Panc1 (cell line): ENCODE measurements at places on chromosomes 12 and 14. TPM values are rescaled to one million over a fixed set of nuclear protein-coding genes. Genes with fewer than 3 reads are reported as not detected.

DNA sequence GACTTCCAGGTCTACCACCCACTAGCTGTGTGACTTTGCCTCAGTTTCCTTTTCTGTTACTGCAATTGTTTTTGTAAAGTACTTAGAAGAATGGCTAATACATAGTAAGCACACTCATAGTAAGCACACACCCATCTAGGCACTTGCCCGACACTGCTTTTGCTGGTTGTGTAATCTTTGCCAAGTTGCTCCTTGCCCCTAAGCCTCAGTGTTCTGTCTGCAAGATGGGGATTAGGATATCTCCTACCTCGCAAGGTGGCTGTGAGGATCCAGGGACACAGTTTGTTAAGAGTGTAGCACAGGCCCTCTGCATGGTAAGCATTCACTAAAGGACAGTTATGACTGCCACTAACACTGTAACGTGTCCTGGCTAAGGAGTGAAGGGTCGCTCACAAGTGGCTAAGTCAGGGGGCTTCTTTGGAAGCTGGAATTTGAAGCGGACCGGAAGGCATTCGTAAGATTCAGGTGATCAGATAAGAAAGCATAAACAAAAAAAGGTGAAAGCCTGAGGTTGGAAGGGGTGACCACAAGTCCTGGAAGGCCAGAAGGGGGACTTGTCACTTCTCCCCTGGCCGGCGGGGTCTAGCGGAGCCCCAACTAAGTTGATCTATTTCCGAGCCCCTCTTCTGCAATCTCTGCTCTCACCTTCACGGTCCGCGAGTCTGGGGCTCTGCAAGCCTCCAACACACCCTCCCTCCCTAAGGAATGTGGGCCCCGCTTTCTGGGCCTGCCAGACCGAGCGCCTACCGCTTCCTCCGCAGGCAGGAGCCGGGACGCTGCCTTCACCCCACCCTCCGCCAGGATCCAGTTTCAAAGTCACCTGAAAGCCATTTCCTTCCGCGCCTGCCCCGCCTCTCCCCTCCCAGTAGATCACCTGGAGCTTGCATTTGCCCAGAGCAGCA, 1.5 kb upstream of the PLEKHG3 start:
- DNase-seq: no peak
- H3K36me3 ChIP-seq: no peaks in the 10 kb centered on the region; the same call in none of the 2 replicates
- H3K4me3 ChIP-seq: no peak overlapping the region
- peaks cover 30% of the 10 kb centered on the region for H3K4me1 ChIP-seq
- H3K27ac ChIP-seq: no peak overlapping the region
- no peaks in the 10 kb centered on the region for H3K27me3 ChIP-seq

- no peak for DNase-seq
- no peak overlapping the region for H3K4me3 ChIP-seq
- H3K27ac ChIP-seq: no peak overlapping the region
Measured at GRCh38 chr12:6090803-6091202, 33.7 kb downstream of the VWF start.

- no peak overlapping the region for H3K4me3 ChIP-seq
- peak overlapping the region; percentile 70 for H3K27ac ChIP-seq
- no peak for DNase-seq
- H3K4me1 ChIP-seq: peaks cover 17% of the 10 kb centered on the region
- H3K36me3 ChIP-seq: no peaks in the 10 kb centered on the region
- no peaks in the 10 kb centered on the region for H3K27me3 ChIP-seq
Measured at GRCh38 chr12:113214895-113215400, 6.3 kb upstream of the TPCN1 start.

Gene YARS2
- 28.0 TPM for total RNA-seq

Gene GYS2
- not detected for total RNA-seq

Gene CLEC4A
- 0.33 TPM for total RNA-seq

GRCh38 chr14:102883089-102883541, 39.3 kb upstream of the AMN start:
- H3K27me3 ChIP-seq: no peaks in the 10 kb centered on the region
- no peak for DNase-seq
- no peaks in the 10 kb centered on the region; the same call in none of the 2 replicates for H3K36me3 ChIP-seq
- no peak overlapping the region for H3K27ac ChIP-seq

GRCh38 chr12:26642361-26642760, 190.6 kb downstream of the ITPR2 start:
- H3K36me3 ChIP-seq: no peaks in the 10 kb centered on the region
- no peak overlapping the region for H3K27ac ChIP-seq
- no peaks in the 10 kb centered on the region; the same call in 1 of the 2 replicates for H3K4me1 ChIP-seq
- no peaks in the 10 kb centered on the region for H3K27me3 ChIP-seq

- H3K27ac ChIP-seq: no peak overlapping the region
- no peaks in the 10 kb centered on the region for H3K36me3 ChIP-seq
- no peaks in the 10 kb centered on the region for H3K27me3 ChIP-seq
Measured at GRCh38 chr12:60335745-60336144, 739.9 kb downstream of the SLC16A7 start.

- no peaks in the 10 kb centered on the region for H3K4me1 ChIP-seq
- no peaks in the 10 kb centered on the region; the same call in 1 of the 2 replicates for H3K36me3 ChIP-seq
- H3K4me3 ChIP-seq: peak within 1 kb of the TSS; percentile 22
- H3K27ac ChIP-seq: no peak within 1 kb of the TSS
- peaks cover 52% of the 10 kb centered on the region for H3K27me3 ChIP-seq
Measured at GRCh38 chr12:65121049-65121955, at the start of gene WIF1. WIF1 (minus strand) TSS chr12:65121305; CDS start chr12:65121191, 114 bp downstream.

Gene XRCC3
- 36.8 TPM for total RNA-seq

GRCh38 chr12:3491938-3492792, 1.2 kb downstream of the PRMT8 start:
- no peak overlapping the region for H3K4me3 ChIP-seq
- H3K4me1 ChIP-seq: no peaks in the 10 kb centered on the region
- H3K27me3 ChIP-seq: peaks cover 2% of the 10 kb centered on the region
- no peak for DNase-seq

DNA sequence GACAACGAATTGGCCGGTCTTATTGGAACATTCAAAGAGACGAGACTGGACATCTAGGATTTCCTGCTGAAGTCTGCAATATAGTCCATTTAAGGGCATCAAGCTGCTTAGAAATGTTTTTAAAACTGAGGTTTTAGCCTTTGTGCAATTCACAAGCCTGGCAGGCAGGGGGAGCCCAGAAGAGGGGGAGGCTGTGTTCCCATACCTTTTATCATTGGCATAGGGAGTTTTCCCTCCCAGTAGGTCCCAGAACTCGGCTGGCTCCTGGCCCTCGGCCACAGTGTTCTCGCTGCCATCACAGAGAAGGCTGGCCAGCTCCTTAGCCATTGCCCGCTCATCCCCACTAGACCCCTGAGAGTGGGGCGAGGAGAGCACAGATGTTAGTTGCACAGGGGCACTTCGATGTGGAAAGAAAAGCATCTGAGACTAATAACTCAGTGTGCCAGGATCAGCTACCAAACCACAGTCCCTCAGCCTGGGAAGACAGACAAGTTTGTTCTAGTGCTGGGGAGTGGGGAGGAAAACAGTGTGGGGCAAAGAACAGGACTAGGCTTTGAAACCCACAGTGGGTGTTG, 15.1 kb downstream of the AVIL start:
- no peak overlapping the region for H3K4me3 ChIP-seq
- no peaks in the 10 kb centered on the region for H3K27me3 ChIP-seq

DNA sequence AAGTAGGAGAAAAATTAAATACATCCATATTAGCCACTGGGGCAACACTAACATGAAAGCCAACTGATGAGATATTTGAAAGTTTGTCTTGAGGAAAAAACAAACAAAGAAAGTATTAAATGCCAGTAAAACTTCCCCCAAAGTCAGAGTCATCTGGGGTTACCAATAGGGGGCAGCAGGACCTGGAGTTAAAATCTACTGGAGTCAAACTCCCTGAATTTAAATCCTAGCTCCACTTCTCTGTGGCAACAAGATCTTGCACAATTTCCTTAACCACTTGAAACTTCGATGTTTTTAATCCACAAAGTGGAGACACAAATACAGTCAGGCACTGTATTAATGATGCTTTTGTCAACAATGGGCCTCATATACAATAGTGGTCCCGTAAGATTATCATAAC, 14.4 kb downstream of the PLEKHG7 start:
- H3K4me1 ChIP-seq: no peaks in the 10 kb centered on the region
- DNase-seq: no peak
- no peaks in the 10 kb centered on the region for H3K27me3 ChIP-seq
- no peak overlapping the region for H3K27ac ChIP-seq
- no peaks in the 10 kb centered on the region for H3K36me3 ChIP-seq

- DNase-seq: no peak
- H3K27me3 ChIP-seq: no peaks in the 10 kb centered on the region
- H3K4me1 ChIP-seq: peaks cover 17% of the 10 kb centered on the region
- no peak overlapping the region for H3K27ac ChIP-seq
Measured at GRCh38 chr12:103969391-103969790, 3.7 kb downstream of the TDG start.

Gene NGB
- not detected for total RNA-seq

Gene FZD10
- not detected for total RNA-seq

Gene IFNG-AS1
- total RNA-seq: not detected

DNA sequence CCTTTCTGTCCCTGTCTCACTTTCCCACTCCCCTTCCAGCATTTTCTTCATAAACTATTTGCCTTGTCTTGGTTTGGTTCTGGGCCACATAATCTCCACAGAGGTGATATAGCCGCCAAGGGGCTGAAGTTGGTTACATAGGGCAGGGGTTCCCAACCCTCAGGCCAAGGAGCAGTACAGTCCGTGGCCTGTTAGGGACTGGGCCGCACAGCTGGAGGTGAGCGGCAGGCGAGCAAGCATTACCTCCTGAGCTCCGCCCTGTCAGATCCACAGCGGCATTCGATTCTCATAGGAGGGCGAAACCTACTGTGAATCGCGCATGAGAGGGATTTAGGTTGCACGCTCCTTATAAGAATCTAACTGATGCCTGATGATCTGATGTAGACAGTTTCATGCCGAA, 80.6 kb upstream of the HIF1A start:
- H3K36me3 ChIP-seq: no peaks in the 10 kb centered on the region
- no peaks in the 10 kb centered on the region for H3K4me1 ChIP-seq
- DNase-seq: no peak
- no peaks in the 10 kb centered on the region for H3K27me3 ChIP-seq

DNA sequence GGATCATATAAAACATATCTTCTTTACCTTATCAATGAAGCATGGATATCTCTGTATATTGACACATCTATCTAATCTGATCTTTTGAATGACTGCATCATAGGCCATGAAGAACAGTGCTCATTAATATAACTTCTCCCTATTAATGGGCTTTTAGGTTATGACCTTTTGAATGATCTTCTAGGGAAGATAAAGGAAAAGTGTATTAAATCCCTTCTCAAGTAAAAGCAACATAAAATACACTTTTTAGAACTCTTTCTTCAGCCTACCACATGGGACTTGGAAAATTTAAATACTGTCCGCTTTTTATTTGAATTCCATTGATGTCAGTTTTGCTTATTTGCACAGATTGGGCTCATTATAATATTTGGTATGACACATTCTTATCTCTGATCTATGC, 425.4 kb downstream of the MED13L start:
- no peak for DNase-seq
- H3K4me3 ChIP-seq: no peak overlapping the region
- H3K27ac ChIP-seq: no peak overlapping the region
- peaks cover 6% of the 10 kb centered on the region; the same call in 1 of the 2 replicates for H3K27me3 ChIP-seq

Gene TSHR
- total RNA-seq: not detected

Gene MAP1LC3B2
- 1.9 TPM for total RNA-seq

Gene PPM1H
- 22.9 TPM for total RNA-seq

Gene B4GALNT3
- 2.3 TPM for total RNA-seq

DNA sequence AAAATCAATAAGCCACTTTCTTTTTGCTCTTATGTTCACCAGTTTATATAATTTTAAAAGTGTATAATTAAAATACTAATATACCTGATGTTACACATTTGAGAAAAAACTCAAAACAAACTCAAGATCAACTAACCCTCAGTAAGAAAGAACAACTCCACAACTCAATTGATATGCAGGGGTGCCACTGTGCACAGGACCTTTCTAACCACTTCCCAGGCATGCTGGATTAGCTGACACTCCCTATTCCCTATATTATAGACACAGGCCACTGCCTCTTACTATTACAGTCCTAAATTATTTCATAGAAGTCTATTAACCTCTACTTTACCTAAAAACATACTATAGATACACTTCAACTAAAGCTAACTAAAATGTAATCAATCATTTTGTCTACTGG, 191.7 kb upstream of the KRR1 start:
- peaks cover 30% of the 10 kb centered on the region for H3K4me1 ChIP-seq

Gene ESR2
- not detected for total RNA-seq

DNA sequence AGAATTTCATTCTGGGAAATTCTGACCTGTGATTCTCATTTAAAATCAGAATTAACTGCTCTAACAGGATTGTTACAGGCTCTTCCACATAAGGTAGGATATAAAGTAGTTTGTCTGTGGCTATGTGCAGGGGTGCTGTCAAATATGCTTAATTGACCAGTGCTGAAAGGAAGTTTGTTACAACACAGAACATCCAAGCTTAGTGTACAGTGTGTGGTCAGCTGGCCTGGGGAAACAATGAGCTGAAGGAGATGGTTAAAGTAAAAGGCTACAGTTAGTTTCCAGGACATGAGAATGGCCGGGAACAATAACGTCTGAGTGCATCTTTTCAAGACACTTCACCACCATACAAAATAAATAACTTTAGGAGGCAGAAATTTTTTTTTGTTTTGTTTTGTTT, 68.0 kb downstream of the PKP2 start:
- H3K4me3 ChIP-seq: no peak overlapping the region
- no peak overlapping the region for H3K27ac ChIP-seq
- H3K27me3 ChIP-seq: 0 out of 2 replicates have a peak, but pooled peaks cover 3% of the 10 kb centered on the region
- no peak for DNase-seq

GRCh38 chr12:123696207-123696606, 15.9 kb upstream of the ATP6V0A2 start:
- H3K27me3 ChIP-seq: no peaks in the 10 kb centered on the region
- peaks cover 3% of the 10 kb centered on the region; the same call in 1 of the 2 replicates for H3K36me3 ChIP-seq
- H3K4me3 ChIP-seq: no peak overlapping the region
- no peak for DNase-seq
- no peaks in the 10 kb centered on the region for H3K4me1 ChIP-seq

DNA sequence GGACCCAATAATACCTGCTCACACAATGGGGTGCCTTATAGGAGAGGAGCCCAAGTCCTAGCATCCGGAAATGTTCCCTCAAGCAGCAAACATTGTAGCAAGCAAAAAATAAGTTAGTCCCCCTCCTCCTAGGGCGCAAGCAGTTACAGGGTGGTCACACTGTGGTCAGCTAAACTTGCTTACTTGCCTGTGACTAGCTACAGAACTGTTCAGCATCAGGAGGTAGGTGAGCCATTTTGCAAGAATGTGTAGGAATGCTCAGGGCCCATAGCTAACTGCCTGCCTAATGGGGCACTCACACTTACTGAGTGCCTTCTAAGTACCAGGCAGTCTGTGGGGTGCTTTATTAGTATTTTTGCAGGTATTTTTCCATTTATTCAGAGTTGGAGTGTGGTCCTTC, 154.6 kb upstream of the GRIN2B start:
- H3K4me1 ChIP-seq: no peaks in the 10 kb centered on the region
- no peaks in the 10 kb centered on the region for H3K27me3 ChIP-seq
- no peak overlapping the region for H3K27ac ChIP-seq

GRCh38 chr12:97752129-97752528, 289.5 kb downstream of the RMST start:
- no peaks in the 10 kb centered on the region for H3K36me3 ChIP-seq
- no peak overlapping the region for H3K27ac ChIP-seq
- no peaks in the 10 kb centered on the region for H3K4me1 ChIP-seq
- no peaks in the 10 kb centered on the region for H3K27me3 ChIP-seq
